NCI-H2029 (cell line): ENCODE measurements at places on chromosomes 5 and 9.

DNA sequence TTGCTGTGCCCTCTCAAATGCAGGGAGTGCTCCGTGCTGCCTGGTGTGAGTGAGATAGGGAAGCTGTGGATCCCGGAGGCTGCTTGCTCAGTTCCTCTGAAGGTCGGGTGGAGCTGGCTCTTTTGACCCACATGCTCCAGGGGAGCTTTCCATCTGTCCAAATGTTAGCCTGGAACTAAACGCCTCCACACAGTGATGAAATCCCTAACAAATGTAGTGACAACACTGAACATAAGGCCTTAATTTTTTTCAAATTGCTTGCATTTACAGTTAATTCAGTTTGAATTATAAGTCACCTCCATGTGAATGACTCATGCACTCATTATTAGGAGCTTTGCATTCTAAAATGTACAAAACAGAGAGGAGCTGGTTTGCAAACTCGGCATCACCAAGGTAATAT lies 27.0 kb downstream of the PRDM6 start:
- no peak for DNase-seq

GRCh38 chr9:21988056-21988990 lies 5.9 kb downstream of the CDKN2A start:
- peak; percentile 21 for DNase-seq

DNA sequence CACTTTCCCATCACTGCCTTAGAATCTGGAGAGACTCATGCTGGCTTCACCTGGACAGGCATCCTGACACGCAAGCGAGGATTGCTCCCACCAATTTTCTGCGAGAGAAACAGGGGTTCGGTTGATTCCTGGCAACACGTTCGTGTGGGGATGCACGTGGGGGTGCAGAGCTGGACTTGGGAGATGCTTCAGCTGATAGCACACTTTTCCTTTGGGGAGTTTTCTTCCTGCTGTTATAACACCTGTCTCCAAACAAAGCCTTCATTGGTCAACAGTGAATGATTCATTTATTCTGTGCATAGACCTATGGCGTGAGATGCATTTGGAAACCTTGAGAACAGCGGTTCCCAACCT lies 50.0 kb downstream of the ROPN1L start:
- DNase-seq: no peak

GRCh38 chr9:129569502-129570449 lies 51.1 kb downstream of the C9orf50 start:
- no peak for DNase-seq

- no peak for DNase-seq
These were observed 139.7 kb upstream of the PCA3 start for GRCh38 chr9:76624391-76625048.

GRCh38 chr5:36558641-36559040 lies 47.8 kb upstream of the SLC1A3 start:
- DNase-seq: no peak

GRCh38 chr9:120946259-120946658 lies 19.7 kb upstream of the TRAF1 start:
- no peak for DNase-seq

DNA sequence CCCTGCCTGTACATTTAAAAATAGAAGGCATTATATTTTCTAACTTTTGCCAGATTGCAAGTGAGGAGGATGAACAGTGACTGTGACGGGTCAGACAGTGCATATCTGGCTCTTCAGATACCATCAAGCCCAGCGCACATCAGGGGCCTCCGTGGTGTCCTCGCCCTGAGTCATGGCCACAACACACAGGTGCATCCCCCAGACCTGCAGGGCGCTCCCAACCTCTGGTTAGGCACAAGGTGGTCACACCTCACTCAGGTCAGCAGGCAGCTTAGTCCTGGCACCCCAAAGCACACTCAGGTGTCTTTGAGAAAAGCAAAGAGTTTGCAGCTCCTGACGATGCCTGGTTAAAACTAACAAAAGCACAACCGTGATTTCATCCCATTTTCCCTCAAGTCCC lies 28.6 kb downstream of the IRX2 start:
- DNase-seq: no peak

DNA sequence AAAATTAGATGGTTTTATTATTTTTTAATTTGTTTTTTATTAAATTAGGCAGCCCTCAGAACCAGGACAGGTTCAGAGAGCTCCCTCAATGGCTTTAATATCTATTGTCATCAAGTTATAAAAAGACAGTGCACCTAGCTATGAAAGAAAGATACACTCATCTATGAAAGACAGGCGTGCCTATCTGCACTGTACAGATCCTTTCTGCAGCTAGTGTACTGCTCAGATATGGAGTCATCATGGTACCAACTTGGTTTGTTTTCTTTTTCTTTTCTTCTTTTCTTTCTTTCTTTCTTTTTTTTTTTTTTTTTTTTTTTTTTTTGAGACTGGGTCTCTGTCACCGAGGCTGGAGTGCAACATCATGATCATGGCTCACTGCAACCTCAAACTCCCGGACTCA lies 54.8 kb upstream of the GPBP1 start:
- DNase-seq: no peak

- no peak for DNase-seq
These were observed 410.9 kb upstream of the TRPC7 start for GRCh38 chr5:136776022-136776927.

DNA sequence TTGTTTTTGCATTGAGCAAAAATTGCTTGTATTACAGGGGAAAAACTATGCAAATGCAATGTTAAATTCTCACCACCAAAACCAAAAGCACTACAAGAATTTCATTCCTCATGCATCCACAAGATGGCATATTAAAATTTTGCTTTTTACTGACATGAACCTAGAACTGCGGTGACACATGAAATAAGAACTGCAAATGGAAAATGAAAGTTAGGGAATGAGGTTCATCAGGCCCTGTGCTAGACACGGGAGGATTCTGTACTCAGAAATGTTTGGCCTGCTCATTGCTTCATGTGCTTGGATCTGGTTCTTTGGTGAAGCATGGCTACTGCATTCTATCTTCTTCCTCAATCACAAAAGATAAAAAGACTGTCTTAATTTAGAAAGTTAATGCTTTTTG lies 9.1 kb upstream of the RFK start:
- DNase-seq: peak; percentile 59

DNA sequence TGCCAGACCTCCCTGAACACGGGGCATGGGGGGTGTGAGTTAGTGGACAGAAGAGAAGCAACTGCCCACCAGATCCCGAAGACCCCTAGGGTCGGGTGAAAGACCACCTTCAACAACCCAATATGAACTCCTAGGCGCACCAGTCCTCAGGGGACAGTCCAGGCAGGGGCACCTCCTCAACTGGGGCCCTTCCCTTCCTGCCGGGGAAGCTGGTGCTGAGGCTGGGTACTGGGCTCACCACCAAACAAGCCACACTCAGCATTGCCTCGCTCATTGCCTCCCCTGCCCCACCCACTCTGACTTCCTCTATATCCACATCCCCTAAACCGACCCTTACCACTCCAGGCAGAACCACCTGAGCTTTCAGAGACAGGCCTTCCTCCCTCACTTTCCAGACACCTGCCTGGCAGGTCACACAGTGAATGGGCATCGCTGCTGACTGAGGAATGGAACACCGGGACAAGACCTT lies 42.5 kb downstream of the SEMA4D start:
- DNase-seq: no peak

- no peak for DNase-seq
These were observed 38.4 kb downstream of the SLC12A7 start for GRCh38 chr5:1073239-1074102.

DNA sequence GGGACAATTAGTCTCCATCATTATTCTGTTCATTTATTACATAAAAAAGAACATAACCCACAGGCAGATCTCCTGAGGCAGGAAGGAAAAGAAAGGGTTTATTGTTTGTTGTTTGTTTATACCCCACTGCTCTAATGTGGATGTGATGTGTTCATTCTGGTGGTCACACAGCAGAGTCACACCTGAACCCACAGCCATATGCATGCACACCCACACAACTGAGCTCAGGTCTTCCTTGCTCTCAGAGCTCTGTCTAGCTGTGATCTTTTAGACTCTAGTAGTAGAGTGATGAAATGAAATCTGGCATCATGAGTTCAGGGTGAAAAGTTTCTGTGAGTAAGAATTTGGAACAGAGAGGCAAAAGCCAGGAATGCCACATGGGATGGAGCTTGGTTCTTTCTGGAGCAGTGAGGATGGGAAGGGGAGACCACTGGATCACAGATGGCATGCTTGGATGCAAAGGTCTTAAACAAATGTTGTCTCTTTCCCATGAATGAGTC lies 227.0 kb downstream of the PAPPA start:
- DNase-seq: no peak

DNA sequence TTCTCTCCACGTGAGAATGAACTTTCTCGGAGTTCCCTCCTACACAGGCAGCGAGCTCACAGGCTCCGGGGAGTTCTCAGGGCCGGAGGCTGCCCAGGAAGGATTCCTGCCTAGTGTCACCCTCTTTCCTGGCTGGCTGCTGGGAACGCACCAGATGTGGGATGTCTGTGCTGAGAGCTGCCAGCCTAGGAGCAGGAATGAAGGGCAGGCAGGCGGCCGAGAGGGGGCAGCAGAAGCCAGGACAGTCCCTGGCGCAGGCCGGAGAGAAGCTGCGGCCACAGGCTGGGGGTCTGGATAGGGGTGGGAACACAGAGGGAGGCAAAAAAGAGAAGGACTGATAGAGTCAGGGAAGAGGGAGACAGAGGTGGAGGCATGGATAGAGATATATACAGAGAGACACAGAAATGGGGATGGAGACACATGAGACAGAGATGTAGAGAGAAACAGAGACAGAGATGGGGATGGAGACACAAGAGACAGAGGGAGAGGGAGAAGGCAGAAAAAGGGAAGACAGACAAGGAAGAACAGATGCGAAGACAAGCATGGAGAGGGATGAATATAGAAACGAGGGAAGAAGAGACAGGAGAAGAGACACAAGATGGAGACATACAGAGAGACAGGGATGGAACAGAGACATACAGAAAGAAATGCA lies 25.3 kb upstream of the ENHO start:
- peak; percentile 20 for DNase-seq

DNA sequence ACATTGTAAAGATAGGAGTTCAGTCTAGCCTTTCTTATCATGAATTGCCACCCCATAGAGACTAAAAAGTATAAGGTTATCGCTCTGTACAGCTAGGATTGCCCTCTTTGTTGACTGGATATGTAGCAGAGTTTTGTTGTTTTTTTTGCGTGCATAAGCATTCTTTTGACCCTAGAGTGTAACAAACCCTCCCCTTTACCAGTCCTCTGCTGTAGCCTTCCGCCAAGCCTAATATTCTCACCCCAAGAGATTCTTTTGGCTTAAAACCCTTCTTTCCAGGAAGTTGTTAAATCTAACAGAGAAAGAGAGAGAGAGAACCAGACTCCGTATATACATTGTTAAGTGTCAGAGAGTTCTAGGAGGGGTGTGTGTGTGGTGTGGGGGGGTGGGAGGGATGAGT lies 113.9 kb downstream of the FGF1 start:
- DNase-seq: no peak

DNA sequence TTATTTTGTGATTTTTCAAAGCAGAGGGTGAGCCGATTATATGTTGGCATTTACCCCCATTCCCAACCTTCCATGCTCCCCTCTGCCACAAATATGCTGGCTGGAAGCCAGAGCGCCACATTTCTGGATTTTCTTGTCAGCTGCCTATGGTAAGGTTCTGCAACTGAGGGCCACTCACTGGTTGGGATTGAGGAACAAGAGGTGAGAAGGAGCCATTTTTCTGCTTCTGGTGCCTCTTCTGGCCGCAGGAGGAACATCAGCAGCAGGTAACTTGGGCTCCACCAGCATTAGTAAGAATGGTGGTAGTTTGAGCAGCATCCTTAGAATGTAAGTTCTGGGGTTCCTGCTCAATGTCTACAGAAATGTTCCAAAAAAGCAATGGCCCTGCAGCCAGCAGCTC lies 159.5 kb upstream of the MAST4 start:
- no peak for DNase-seq

DNA sequence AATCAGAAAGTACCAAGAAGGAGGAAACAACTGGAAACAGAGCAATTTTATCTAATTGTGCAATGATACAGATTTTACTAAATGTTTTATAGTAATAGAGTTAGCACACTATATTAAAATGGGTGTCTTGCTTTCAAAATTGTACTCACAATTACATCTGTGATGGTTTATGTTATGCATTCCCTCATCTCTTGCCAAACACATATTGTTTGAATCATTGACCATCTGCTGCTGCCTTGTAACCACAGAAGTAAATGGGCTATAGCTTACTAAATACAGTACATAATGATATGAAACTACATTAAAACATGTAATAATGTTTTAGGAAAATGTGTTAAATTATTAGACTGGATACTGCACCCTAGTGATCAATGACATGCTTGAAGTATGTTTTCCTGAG lies 158.1 kb downstream of the SLC25A46 start:
- DNase-seq: no peak

- DNase-seq: no peak
These were observed 490.1 kb upstream of the DMAC1 start for GRCh38 chr9:8289681-8290080.

DNA sequence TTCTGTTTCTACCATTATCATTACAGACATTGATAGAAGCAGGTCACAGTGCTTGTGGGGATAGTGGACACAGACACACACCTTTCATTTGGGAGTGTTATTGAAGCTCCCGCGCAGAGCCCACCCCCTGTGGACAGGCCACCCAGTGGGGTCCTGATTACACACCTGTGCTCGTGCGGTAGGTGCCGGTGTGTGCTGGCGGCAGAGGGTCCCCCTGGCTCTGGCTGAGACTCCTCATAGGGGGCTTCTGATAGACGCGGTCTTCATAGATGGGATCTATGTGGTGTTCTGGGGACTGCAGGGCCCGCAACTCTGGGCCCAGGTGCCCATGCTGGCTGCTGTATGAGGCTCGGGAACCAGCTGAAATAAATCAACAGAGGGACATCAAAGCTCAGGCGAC lies 539.7 kb downstream of the CTNND2 start:
- DNase-seq: no peak

- no peak for DNase-seq
These were observed 78.8 kb downstream of the NLN start for GRCh38 chr5:65800775-65801174.

DNA sequence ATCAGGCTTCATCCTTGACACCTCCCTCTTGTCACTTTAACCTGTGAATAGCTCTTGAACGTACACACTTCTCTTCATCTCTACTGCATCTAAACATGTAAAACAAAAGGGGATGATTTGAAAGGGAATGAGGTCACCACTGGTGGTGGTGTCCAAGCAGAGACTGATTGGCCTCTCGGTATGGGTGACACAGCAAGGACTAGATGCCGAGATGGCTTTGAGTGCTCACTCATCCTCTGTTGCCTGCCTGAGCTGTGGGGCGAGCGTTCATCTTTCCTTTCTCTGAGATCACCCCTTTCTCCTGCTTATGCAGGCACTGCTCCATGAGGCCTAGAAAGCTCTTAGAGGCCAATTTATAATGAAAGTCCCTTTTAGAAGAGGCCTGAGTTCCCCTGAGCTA lies 51.9 kb downstream of the SEC61B start:
- no peak for DNase-seq

- DNase-seq: no peak
These were observed 1.5 kb upstream of the SEMA5A start for GRCh38 chr5:9547122-9547947.
